Stimulated activated CD8-positive, alpha-beta memory T cell treated with anti-CD3 and anti-CD28 coated beads, Interleukin-7, amount 100 ng/mL, for 4 hours (primary cell): ENCODE measurements at places on chromosomes 7 and 10.

GRCh38 chr7:150377635-150378034 lies 1.5 kb upstream of the ZNF775 start:
- no peak for DNase-seq

- no peak for DNase-seq
These were observed 1.9 kb upstream of the VOPP1 start for GRCh38 chr7:55574051-55574717.

DNA sequence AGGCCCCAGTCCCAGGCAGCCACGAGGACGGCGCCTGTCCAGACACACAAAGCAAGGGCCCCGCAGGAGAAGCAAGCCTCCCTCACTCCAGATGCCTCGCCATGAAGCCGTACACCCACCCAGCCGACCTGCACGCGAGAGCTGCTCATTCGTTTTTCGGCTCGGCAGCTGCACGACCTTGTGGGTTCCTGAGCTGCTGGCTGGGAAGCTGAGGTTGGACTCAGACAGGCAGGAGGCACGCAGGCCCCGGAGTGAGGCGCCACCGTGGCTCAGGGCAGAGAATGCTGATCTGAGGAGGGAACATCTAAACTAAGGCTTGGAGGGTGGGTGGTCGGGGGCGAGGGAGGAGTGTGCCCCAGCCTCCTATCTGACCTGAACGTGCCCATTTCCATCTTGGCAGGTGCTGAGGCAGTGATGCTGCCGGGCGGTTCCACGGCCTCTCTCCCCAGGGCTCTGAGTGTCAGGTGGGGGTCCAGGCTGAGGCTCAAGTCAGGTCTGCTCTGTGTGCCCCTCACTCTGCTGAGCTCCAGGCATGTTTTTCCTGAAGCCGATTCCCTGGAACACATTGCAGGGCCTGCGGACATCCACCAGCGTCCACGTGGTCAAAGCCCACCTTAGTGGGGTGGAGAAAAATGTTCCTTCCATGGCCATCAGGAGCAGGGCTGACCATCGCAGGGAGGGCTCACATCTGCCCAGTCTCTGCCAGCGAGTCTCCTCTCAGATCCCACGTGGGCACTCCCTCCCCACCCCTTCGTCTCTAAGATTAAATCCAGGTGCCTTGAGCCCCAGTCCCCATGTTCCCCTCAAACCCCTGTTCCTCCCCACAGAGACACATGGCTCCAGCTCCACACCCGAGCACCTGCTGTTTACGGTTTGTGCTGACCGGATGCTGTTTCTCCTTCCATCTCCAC lies 28.1 kb upstream of the FAM20C start:
- no peak for DNase-seq

- no peak for DNase-seq
These were observed 158.4 kb downstream of the NEURL1 start for GRCh38 chr10:103651783-103652476.

DNA sequence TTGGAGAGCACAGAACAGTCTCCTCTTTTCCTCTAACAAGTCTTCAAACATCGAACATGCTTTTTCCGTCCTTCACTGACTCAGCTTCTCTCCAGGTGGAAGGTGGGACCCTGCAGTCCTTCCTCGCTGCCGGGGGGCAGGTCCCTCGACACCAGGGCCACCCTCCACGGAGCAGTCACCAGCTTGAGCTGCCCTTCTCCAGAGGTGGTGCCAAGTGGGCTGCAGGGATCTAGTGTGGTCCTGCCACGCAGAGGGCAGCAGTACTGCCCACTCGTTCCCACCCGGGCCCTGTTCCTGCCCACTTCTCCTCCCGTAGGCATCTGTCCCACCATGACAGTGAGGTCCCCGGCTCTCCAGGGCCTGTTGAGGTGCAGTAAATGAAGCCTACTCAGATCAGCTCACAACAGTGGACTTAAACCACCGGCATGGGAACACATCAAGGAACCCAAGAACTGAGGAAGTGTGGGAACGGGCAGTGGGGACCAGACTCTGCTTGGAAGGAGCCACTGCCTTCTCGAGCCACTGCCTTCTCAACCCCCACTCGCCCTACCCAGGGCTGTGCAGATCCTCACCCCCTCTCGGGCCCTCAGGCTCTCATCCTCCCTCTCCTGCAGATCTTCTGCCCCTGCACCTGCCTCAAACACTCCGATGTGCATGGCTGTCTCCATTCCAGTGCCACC lies 153.9 kb downstream of the OAT start:
- no peak for DNase-seq

- no peak for DNase-seq
These were observed 378.8 kb upstream of the C7orf33 start for GRCh38 chr7:148211740-148212151.
